ENCODE measurements at places on chromosomes 7 and 10. TPM values are rescaled to one million over a fixed set of nuclear protein-coding genes. Genes with fewer than 3 reads are reported as not detected.
A peak's percentile ranks its signal among the peaks of the same experiment; 100 is the strongest.

- no peak overlapping the region for H3K4me3 ChIP-seq
- DNase-seq, result no peak
- H3K27ac ChIP-seq, result no peak overlapping the region
These were observed 94.5 kb upstream of the AGK start for GRCh38 chr7:141456711-141457110.

GRCh38 chr7:159231017-159231416, 86.3 kb upstream of the VIPR2 start:
- no peak overlapping the region for H3K4me3 ChIP-seq
- no peaks in the 10 kb centered on the region for H3K36me3 ChIP-seq
- no peaks in the 10 kb centered on the region for H3K4me1 ChIP-seq
- no peak for DNase-seq

GRCh38 chr7:50662996-50663395, 97.8 kb upstream of the DDC start:
- H3K27ac ChIP-seq, result no peak overlapping the region
- no peak for DNase-seq
- peaks cover 15% of the 10 kb centered on the region for H3K36me3 ChIP-seq
- no peak overlapping the region for H3K4me3 ChIP-seq
- H3K27me3 ChIP-seq, result peaks cover 2% of the 10 kb centered on the region

- no peak for DNase-seq
- H3K36me3 ChIP-seq, result peaks cover 17% of the 10 kb centered on the region
- no peak overlapping the region for H3K4me3 ChIP-seq
- peaks cover 5% of the 10 kb centered on the region for H3K27me3 ChIP-seq
- H3K4me1 ChIP-seq, result no peaks in the 10 kb centered on the region
These were observed 25.9 kb upstream of the DDC start for GRCh38 chr7:50591098-50591479.

Gene MPP7
- 0.87 TPM for total RNA-seq

DNA sequence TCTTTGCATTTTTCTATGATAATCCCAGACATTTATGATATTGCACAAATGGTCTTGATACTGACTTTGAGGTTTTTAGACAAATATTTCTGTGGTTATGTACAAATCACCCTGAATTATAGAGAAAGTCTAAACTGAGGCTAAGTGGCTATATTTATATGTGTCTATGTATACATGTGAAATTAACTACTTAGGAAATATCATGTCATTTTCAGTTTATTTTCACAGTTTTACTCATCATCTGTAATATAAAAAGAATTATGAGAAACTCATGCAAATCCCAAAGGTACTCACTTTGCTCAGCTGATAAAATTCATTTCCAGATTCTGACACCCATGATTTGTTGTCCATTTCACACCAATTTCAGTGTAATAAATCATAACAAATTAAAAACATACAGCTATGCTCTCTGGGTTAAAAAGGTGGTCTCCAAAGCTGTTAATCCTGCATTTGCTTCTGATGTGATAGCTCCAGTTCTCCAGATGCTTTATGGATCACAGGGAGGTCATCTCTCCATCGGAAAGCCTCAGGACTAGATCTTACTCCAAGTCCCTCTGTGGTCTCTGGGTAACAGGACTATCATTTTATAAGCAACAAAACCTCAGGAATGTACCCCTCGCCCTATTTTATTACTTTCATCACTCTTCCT, 673.9 kb downstream of the PARD3 start:
- peaks cover 2% of the 10 kb centered on the region for H3K27me3 ChIP-seq
- H3K36me3 ChIP-seq, result no peaks in the 10 kb centered on the region
- no peak for DNase-seq
- no peak overlapping the region for H3K4me3 ChIP-seq
- no peak overlapping the region for H3K27ac ChIP-seq

GRCh38 chr7:50473531-50473930, 23.4 kb upstream of the FIGNL1 start:
- H3K4me3 ChIP-seq, result no peak overlapping the region
- H3K27me3 ChIP-seq, result peaks cover 23% of the 10 kb centered on the region
- DNase-seq, result no peak
- no peaks in the 10 kb centered on the region for H3K36me3 ChIP-seq
- H3K27ac ChIP-seq, result no peak overlapping the region
- no peaks in the 10 kb centered on the region for H3K4me1 ChIP-seq

- no peaks in the 10 kb centered on the region for H3K4me1 ChIP-seq
- H3K27me3 ChIP-seq, result peaks cover 35% of the 10 kb centered on the region
- H3K4me3 ChIP-seq, result no peak overlapping the region
- DNase-seq, result no peak
These were observed 6.8 kb downstream of the STRA8 start for GRCh38 chr7:135240441-135240840.

Gene PRKAR1B
- total RNA-seq, result 21.1 TPM

DNA sequence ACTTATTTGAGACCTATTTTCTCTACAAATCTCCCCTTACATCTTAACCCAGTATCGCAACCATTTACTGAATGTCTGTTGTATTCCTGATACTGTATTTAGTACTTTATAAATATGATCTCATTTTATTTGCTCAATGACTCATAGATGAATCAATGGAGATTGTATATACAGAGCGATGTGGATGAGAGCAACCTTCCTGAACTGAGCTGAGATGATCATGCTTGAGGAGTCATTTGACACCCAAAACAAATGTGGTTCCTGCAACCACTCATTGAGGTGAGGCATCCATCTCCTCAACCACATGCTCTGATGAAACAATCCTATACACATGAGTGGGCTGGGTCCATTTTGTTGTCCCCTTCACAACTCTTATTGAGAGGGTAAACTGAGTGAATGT, 250.0 kb downstream of the CDC14C start:
- no peaks in the 10 kb centered on the region for H3K27me3 ChIP-seq
- H3K4me3 ChIP-seq, result no peak overlapping the region
- no peaks in the 10 kb centered on the region for H3K4me1 ChIP-seq
- no peaks in the 10 kb centered on the region for H3K36me3 ChIP-seq

Gene PRSS37
- total RNA-seq, result not detected

DNA sequence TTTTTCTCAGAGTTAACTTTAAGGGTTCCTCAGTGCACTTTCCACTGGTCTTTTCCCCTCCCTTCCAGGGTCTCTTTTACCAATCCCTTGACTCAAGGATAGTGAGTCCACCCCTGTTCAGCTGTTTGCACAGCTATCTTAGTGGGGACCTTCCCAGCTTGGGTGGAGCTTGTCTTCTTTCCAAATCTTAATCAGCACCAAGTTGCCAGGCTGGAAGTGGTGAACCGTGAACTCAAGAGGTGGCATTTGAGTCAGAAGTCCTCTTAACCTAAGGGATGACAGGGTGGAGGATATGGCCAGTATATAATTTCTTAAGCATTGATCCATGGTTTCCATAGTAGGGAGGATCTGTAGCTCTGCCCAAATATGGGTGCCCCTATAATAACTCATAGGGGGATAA, 25.0 kb downstream of the MAPK8 start:
- no peak overlapping the region for H3K4me3 ChIP-seq
- no peak overlapping the region for H3K27ac ChIP-seq
- no peaks in the 10 kb centered on the region for H3K27me3 ChIP-seq
- no peak for DNase-seq
- H3K36me3 ChIP-seq, result peaks cover 44% of the 10 kb centered on the region

DNA sequence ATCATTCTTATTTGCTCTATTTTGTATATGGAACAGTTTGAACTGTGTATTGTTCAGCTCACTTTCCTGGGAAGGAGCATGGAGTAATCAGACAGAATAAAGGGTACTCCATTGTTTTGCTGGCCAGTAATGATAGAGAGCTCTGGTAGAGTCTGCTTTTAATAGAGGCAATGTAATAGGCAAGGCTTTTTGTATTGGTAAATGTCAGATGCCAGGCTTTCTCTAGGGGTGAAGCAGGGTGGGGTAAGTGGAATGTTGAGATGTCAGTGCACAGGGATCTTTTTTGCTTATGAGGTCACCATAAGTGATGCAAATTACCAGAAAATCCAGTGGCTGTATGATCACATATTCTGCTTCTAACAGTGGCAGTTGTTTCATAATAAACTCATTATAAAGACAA, 1088.3 kb upstream of the SORCS1 start:
- H3K27ac ChIP-seq, result no peak overlapping the region
- H3K4me3 ChIP-seq, result no peak overlapping the region
- no peaks in the 10 kb centered on the region for H3K27me3 ChIP-seq
- no peaks in the 10 kb centered on the region for H3K4me1 ChIP-seq

Gene IFIT2
- total RNA-seq, result 13.0 TPM

DNA sequence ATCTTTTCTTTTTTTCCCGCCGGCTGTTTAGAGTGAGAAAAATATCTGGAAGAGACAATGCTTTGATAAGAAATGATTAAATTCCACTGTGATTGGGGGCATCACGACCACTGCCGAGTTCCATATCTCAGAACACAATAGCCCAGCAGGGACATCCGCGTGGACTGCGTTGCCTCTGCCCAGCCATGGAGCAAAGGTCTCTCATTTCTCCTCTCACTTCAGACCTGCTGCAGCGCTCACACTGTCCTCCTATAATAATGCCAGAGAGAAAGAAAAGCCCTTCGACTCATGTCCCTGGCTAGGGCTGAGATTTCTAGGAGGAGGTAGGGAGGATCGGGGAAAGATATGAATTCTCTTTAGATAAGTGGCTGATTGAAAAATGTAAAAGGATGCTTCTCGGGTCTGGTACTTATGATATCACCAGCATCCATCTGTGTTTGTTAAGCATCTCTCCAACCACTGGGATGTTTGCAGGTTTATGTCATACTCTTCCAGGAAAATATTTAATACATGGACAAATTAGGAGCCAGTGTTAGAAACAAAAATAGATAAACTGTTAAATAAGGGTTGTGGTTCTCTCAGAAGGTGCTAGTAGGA, 472.9 kb upstream of the AKR1E2 start:
- peaks cover 57% of the 10 kb centered on the region for H3K4me1 ChIP-seq
- peak overlapping the region; percentile 81 for H3K27ac ChIP-seq
- no peak overlapping the region for H3K4me3 ChIP-seq
- peaks cover 5% of the 10 kb centered on the region for H3K36me3 ChIP-seq
- peak; percentile 27 for DNase-seq

Gene PLEKHS1
- total RNA-seq, result not detected

DNA sequence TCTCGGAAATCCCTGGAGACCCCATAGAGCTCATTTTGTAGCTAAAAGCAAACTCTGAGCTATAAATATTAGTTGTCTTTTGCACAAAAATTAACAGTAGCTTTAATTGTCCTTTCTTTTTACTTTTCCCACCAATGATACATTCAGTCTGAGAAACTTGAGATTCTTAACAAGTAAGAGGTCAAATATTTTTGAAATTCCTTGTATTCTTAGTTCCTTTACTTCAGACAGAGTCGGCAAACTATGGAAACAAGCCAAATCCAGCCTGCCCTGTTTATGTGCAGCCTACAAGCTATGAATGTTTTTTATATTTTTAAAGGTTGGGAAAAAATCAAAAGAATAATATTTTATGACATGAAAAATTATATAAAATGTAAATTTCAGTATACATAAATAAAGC, 146.6 kb downstream of the CTNNA3 start:
- no peaks in the 10 kb centered on the region for H3K36me3 ChIP-seq
- H3K27me3 ChIP-seq, result no peaks in the 10 kb centered on the region
- peak; percentile 2 for DNase-seq
- no peaks in the 10 kb centered on the region for H3K4me1 ChIP-seq
- no peak overlapping the region for H3K4me3 ChIP-seq

Gene DPP6
- not detected for total RNA-seq

Gene METTL27
- 3.9 TPM for total RNA-seq

Gene MRLN
- total RNA-seq, result not detected

DNA sequence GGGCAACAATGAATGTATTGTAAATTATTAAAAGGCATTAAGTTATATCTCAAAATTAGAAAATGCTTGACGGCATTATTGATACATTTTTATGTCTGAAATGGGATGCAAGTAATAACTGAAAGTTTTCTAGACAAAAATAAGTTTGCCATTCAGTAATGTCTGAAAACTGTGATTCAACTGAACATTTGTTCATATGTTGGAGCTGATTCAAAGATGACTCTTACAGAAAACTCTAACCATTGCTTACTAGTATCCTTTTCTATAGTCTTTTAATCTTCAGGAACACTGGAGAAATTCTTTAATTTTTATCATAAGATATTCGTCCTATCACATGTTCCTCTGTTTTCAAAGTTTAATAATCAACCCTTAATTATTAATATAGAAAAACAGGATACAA, 71.1 kb upstream of the TFEC start:
- peak overlapping the region; percentile 16 for H3K27ac ChIP-seq
- H3K4me3 ChIP-seq, result no peak overlapping the region
- peaks cover 41% of the 10 kb centered on the region for H3K4me1 ChIP-seq
- DNase-seq, result peak; percentile 32

Gene SSC4D
- total RNA-seq, result 0.69 TPM

Gene OR6V1
- not detected for total RNA-seq

Gene GIMAP7
- not detected for total RNA-seq

Gene NKX1-2
- not detected for total RNA-seq

- DNase-seq, result no peak
- no peak overlapping the region for H3K27ac ChIP-seq
- peaks cover 53% of the 10 kb centered on the region for H3K4me1 ChIP-seq
- H3K4me3 ChIP-seq, result no peak overlapping the region
- peaks cover 12% of the 10 kb centered on the region for H3K36me3 ChIP-seq
These were observed 143.8 kb upstream of the RHEB start for GRCh38 chr7:151663382-151664100.

- peaks cover 13% of the 10 kb centered on the region for H3K36me3 ChIP-seq
- no peaks in the 10 kb centered on the region for H3K4me1 ChIP-seq
- no peak overlapping the region for H3K4me3 ChIP-seq
These were observed 99.2 kb upstream of the LYZL2 start for GRCh38 chr10:30728766-30729165.

Gene SEMA3C
- total RNA-seq, result 58.3 TPM

GRCh38 chr7:44280993-44281721, 44.2 kb downstream of the CAMK2B start:
- peaks cover 4% of the 10 kb centered on the region for H3K27me3 ChIP-seq
- peaks cover 13% of the 10 kb centered on the region for H3K4me1 ChIP-seq
- no peak overlapping the region for H3K27ac ChIP-seq
- no peak for DNase-seq
- no peaks in the 10 kb centered on the region for H3K36me3 ChIP-seq

DNA sequence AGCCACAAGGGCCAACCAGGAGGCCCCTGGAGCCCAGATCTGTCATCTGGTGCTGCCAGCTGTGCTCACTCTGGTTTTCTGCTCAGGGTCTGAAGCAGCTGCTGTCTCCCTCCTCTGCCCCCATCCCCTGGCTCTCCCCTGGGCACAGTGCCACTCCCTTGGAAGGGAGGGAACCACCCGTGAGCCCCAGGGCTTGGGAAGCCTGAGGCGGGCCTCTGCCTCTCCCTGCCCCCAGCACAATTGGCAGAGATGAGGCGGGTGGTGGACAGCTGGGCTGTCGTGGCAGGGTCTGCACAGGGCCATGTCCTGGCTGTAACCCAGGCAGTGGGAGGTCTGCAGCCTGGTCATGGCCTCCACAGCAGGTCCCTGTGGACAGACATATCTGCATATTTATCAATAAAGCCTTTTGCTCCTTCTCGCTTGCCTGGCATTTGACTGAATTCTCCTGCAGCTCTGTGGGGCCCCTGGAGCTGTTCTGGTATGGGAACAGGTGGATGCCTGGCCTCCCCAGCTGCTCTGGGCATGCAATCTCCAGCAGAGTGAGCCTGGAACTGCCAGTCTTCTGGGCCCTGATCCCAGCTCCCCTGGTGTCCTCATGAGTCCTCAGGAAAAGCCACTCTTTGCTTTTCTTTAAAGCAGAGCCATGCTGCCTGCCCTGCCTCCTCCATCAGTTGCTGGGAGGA, 1.6 kb upstream of the ANKRD2 start:
- H3K4me3 ChIP-seq, result no peak overlapping the region
- H3K4me1 ChIP-seq, result peaks cover 35% of the 10 kb centered on the region
- peaks cover 5% of the 10 kb centered on the region for H3K36me3 ChIP-seq
- no peaks in the 10 kb centered on the region for H3K27me3 ChIP-seq
- H3K27ac ChIP-seq, result no peak overlapping the region
